MCF 10A (cell line): ENCODE measurements at places on chromosomes 1 and 21.

DNA sequence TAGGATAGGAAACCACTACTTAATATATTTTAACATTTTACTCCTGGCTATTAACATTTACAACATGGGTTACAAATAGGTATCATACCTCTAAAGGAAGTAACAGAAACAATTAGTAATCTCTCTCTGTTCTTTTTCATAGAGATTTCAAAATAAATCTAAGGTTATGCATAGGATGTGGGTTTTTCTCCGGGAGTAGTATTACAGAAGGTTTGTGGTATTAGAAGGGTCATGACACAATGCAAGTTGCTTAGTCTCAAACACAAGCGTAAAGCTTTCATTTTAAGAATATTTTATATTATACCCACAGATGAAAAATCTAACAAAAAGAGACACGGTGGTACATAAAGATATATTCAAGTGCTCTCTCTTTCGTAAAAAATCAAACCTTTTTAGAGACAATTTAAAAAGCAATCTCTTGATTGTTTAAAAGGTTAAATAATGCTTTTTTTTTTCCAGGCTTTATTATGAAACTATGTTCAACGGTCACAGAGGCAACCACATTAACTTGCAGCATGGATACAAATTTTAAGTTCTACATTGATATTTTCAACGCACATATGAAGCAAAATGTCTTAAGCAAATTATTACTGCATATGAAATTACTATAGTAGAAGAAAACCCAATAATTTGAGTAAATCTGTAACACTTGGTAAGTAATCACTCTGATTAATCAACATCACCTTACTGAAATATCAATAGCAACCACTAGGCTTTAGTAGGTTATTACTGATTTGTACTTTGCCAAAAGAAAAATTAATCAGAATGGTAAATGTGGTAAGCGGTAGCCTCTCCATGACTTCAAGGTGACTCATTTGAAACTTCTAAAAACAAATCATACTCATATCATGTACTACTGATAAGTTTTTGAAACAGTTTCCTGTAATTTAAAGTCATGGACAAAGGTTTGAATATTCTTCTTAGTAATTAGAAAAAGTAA, 97.4 kb upstream of the GFI1 start:
- DNase-seq = peak; percentile 70

DNA sequence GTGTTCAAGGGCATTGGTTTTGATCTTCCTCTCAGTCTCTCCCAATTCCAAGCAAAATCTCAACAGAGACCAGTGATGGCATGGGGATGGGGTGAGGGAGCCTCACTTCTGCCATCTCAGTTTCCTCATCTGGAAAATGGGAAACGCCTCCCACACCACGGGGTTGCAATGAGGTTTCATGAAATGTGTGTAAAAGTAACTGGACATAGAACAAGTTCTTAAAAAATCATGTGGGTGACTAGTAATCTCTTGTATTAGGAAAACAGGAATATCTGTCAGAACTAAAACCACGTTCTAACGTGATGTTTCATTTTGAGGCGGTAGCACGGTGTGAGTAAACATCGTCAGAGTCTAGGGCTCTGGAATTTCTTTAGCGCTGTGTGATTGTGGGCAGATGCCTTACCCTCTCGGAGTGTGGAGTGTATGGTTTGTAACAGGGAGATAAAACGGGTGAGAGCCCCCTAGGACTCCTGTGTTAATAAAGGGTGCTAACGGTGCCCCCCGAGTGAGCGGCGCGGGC, 55.5 kb upstream of the DNAJC6 start:
- no peak for DNase-seq

- no peak for DNase-seq
Observed at GRCh38 chr1:99784143-99784542, 17.7 kb upstream of the FRRS1 start.

- DNase-seq = no peak
Observed at GRCh38 chr1:175354080-175354479, 161.5 kb upstream of the KIAA0040 start.

GRCh38 chr1:85214654-85215053, 13.8 kb upstream of the SYDE2 start:
- DNase-seq = no peak

DNA sequence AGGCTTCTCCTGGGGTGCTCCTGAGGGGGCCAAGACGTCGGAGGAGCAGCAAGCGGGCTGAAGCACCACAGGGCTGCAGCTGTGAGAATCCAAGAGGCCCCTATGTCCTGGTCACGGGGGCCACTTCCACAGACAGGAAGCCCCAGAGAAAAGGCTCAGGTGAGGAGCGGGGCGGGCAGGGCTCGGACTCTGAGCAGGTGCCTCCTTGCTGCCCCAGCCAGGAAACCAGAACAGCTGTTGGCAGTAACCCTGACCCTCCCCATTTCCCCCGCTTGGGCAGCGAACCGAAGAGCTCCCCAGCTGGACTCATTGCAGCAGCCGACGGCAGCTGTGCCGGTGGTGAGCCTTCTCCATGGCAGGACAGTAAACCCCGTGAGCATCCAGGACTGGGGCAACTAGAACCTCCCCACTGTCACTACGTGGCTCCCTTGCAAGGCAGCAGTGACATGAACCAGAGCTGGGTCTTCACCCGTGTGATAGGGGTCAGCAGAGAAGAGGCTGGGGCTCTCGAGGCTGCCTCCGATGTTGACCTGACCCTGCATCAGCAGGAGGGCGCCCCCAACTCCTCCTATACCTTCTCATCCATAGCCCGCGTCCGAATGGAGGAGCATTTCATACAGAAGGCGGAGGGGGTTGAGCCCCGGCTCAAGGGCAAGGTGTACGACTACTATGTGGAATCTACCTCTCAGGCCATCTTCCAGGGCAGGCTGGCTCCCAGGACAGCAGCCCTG, 625 bp downstream of the KLHDC7A start:
- no peak for DNase-seq

- no peak for DNase-seq
Observed at GRCh38 chr1:232897949-232898465, 52.4 kb upstream of the NTPCR start.

- DNase-seq = no peak
Observed at GRCh38 chr21:31913182-31913608, 40.4 kb downstream of the HUNK start.

GRCh38 chr21:31397515-31397926, 53.5 kb upstream of the TIAM1 start:
- DNase-seq = no peak

- DNase-seq = no peak
Observed at GRCh38 chr1:27487966-27488884, 1.7 kb downstream of the WASF2 start.

DNA sequence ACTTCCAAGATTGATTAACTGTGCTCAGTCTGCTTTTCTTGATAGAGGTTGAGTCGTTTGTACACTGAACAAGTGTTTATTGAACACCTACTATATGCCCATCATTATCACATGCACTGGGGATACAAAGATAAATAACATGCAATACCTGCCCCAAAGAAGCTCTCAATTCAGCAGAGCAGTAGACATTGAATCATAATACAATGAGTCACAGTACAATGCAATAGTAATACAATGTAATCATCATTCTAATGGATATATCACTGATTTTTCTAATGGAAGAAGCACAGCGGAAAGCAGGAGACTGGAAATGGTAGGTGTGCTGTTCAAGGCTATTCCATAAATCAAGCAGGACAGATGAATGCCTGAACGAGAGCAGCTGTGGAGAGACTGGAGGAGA, 3.7 kb upstream of the SEC16B start:
- DNase-seq = no peak

DNA sequence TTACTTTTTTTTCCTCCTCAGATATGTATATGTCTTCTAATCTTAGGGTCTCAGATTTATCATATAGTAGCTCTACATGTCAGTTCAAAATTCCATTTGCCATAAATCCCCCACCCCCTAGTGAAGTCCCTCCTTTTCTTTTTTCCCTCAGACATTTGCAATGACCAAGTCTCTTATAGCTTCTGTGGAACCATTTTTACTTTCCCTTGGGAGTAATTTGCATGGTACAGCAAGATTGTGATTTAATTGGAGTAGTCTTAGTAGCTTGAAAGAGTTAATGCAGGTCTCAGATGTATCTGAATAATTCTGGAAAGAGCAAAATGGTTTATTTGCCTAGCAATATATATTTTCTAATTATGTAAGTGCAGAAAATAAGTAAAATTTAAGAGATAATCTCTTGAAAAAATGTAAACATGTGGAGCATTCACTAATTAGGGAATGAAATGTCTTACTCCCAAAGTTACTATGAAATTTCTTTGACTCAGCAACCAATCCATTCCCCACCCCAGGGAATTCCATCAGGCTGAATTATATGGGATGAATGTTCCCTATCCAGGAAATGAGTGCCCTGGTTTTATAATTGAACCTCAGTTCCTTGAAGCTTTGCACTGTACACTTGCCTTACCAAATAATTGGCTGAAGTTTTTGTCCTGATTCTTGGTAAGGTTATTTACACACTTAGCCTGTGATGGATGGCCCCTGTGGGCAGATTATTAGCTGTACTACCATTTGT, 267.0 kb downstream of the DNM3 start:
- DNase-seq = no peak

DNA sequence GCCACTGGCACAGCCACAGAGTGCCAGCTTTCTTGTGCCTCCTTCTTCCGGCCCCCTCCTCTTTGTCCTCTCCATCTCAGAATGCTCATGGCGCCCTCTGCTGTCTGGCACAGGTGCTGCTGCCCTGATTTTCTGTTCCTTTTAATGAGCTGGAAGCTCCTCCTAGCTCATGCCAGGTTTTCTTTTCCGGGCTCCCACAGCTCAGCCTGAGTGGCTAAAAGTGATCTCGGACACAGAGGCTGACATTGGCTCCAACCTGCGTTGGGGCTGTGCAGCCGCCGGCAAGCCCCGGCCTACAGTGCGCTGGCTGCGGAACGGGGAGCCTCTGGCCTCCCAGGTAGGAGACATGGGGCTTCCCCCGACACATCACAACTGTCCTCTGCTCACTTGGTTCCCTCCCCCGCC, 18.7 kb downstream of the CNTN2 start:
- DNase-seq = peak; percentile 85

DNA sequence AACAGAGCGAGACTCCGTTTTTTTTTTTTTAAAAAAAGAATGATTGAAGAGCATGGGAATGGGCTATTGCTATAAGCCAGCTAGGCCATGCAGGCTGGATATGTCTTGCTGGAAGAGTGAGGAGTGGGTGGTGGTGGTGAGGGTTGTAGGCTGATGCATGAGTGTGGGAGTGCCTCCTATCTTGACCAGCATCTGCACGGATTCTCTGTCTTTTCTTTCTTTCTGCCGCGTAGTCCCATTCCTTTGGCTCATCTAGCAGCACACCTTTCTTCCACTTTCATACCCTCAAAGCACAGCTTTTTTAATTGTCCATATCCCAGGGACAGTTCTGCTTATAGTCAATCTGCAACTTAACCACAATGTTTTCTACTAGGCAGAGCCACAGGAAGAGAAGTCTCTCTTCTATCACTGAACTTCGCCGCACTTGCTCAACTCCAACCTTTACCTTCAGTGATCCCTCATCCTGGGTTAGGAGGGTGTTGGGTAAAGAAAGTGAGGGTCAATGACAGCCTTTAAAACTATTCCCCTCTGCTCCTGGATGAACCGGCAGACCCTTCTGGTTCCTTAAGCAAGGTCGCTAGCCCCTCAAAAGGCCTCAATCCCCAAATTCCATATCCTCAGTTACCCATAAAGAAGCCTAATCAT, 15.2 kb downstream of the ADCY10 start:
- DNase-seq = no peak

DNA sequence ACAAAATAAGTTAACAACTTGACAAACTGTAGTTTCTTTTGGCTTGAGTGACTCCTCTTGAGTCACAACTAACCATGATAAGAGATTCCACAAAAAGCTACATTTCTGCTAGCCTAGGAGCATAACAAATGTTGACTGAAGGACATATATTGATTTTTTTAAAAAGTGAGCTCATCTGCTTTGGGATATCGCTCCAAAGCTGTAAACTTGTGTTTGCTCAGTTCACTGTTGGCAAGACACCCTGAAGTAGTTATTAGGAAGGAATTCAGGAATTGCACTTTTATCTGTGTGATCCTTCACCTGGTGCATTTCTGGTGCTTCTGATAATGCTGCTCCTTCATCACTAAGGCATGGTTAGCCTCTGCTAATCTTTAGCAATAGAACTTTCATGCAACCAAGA, 23.7 kb downstream of the RWDD3 start:
- DNase-seq = no peak

GRCh38 chr1:221809091-221810029, 67.5 kb upstream of the DUSP10 start:
- DNase-seq = no peak

- no peak for DNase-seq
Observed at GRCh38 chr1:213446496-213446895, 395.5 kb downstream of the RPS6KC1 start.

DNA sequence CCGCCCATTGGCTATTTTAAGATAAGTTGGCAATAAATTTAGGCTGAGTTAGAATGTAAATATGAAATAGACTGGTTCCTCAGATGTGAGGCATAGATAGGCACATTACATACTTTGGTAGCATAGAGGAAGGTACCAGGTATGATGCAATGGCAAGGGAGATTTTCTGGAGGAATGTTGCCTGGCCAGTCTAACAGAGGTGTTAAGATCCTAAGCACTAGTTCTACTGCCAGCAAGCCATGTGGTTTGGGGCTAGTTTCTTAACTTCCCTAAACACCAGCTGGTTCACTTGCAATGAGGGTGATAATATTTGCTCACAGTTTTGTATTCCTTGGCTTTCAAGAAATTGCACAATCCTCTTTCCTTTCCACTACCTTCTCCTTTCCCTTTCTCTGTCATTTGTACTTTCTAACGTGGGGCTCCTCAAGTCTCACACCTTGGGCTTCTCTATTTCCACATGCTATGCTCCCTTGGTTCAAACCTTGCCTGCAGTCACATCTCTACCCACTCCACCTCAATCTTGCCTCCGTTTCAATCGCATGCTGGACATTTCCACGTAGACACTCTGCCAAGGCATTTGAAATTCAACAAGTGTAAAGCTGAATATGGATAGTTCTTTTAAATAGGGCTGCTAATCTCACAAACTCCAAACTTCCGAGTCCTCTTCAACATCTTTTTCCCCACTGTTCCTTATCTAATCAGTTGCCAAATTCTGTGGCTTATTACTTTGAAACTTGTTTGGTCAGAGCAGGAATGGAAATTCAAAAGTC, 4.7 kb upstream of the CD55 start:
- DNase-seq = peak; percentile 80

GRCh38 chr1:246160905-246161304, 346.2 kb downstream of the SMYD3 start:
- DNase-seq = no peak

GRCh38 chr21:37231249-37231645, 35.9 kb downstream of the VPS26C start:
- DNase-seq = no peak

DNA sequence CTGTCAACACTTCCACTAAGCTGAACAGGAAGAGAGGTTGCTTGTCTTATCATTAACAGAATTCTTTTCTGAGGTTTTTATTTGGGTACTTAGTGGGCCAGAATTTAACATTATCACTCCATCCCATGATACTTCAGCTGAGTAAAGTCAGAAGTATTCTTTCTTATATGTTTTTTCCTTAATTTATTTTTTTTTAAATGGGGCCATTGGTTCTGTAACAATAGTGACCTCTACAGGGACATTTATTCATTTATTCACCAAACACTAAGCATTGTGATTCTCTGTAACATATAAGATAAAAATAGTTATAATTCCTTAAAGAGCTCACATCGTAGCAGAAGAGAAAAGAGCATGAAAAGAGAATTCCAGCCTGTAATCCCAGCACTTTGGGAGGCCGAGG, 9.8 kb downstream of the GREM2 start:
- no peak for DNase-seq
